NCI-H526 treated with DMSO at 0.1 percent for 48 hours (cell line): ENCODE measurements at places on chromosomes 2 and 18.
A peak's percentile ranks its signal among the peaks of the same experiment; 100 is the strongest.

GRCh38 chr2:138720035-138720838 is 60.0 kb downstream of the NXPH2 start:
- DNase-seq: peak; percentile 50

DNA sequence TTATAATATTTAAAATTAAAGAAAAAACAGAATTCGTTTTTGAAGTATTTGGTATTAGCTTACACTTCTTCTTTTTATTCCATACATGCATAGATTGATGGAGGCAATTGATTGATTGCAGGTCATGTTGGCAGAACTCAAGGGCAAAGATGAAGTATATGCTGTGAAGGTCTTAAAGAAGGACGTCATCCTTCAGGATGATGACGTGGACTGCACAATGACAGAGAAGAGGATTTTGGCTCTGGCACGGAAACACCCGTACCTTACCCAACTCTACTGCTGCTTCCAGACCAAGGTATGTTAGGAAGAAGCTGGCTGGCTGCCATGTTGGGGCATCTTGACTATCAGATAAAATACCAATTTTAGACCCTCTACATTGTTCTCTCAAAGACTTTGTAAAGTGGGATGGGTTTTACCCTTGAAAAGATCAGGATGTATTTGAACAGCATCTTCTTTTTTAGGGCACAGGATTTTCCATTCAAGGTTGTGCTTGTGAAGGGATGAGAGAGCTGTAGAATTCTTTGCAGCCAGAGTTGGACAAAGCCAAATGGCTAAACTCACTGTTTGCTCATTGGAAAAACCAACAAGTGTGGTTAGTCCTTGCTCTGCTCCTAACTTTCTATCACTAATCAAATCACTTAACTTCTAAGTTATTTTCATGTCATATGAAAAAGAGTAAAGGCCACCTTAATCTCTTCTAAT is 286.8 kb upstream of the EPAS1 start:
- DNase-seq: no peak

- no peak for DNase-seq
These were observed 60.1 kb downstream of the ITGB6 start for GRCh38 chr2:160139991-160140390.

DNA sequence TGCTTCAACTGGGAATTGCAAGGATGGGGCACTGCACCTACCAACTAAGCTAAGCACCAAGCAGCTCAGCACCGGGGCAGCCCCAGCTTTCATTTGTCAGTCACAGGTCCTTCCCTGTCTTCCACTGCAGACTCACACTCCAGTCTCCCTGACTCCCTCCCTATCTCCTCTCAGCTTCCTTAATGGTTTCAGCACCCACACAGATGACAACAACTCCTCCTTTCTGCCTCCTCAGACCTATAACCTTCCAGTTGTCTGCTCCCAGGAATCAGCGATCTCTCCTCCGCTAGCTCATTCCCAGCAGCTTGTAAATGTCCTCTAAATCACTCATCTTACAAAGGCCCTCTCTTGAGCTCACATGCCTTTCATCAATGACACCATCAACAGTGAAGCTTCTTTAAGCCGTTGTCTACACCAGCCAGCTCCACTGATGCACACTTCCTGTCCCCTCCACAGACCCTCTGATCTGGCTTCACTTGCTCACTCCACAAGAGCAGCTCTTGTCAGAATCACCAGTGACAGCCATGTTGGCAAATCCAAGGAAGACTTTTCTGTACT is 32.1 kb downstream of the CLASP1 start:
- no peak for DNase-seq

DNA sequence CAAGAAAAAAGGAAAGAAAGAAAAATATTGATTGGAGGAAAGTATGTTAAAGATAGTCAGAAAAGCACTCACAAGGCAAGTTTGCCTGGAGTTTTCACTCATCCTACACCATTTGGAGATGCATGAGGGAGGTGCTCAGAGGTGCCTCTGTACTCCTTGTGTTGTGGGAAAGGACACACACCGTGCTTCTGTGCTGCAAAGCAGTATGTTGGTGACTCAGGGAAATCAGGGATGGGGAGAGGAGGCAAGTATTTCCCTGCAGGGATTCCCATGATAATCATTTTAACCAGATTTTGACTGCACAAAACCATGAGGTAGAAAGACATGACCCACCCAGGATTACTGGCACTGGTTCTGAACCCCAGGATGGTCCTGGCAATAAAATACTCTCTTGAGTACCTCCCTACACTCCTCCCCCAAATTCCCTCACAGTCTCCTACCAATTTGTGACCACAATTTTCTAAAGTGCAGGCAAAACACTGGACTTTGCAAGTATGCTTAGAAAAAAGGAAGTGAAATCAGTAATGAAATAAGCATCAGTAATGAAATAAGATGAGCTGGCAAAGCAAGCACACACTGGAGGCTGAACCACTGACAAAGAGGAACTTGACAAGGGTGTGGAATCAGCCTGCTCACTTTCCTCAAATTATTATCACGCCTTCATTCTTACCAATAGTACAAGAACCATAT is 155.5 kb upstream of the ACVR2A start:
- DNase-seq: no peak

DNA sequence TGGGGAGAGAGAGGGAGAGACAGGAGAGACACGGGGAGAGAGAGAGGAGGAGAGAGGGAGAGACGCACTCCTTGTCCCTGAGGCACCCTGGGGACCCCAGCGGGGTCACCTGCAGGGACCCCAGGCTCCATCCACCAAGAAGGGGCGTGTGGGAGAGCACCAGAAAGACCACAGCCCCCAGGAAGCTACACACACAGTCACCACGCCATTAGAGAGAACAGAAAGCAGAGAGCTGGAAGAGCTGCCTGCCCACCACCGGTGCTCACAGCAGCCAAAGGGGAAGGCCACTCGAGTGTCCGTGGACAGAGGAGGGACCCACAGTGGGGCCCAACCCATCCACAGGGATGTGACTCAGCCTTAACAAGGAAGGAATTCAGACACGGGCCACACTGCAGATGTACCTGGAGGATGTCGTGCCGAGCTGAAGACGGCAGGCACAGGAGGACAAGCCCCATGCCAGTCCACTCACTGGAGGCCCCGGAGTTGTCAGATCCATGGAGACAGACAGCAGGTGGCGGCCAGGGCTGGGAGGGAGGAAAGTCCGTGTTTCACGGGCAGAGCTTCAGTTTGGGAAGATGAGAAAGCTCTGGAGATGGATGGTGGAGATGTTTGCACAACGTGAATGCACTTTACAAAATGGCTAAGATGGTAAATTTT is 11.5 kb upstream of the NFATC1 start:
- no peak for DNase-seq

GRCh38 chr2:69111076-69111475 is 98.1 kb downstream of the ANTXR1 start:
- DNase-seq: no peak

- DNase-seq: no peak
These were observed 334.5 kb upstream of the CDH2 start for GRCh38 chr18:28511413-28511821.

DNA sequence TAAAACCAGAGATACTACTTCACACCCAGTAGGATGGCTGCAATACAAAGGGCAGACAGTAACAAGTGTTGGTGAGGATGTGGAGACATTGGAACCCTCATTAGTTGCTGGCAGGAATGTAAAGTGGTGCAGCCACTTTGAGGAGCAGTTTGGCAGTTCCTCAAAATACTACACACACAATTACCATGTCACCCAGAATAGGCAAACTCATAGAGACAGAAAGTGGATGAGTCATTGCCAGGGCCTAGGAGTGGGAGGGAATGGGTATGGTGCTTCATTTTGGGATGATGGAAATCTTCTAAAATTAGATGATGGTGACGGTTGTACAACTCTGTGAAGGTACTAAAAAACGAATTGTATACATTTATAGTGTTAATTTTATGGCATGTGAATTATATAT is 54.8 kb downstream of the ATP9B start:
- DNase-seq: no peak

DNA sequence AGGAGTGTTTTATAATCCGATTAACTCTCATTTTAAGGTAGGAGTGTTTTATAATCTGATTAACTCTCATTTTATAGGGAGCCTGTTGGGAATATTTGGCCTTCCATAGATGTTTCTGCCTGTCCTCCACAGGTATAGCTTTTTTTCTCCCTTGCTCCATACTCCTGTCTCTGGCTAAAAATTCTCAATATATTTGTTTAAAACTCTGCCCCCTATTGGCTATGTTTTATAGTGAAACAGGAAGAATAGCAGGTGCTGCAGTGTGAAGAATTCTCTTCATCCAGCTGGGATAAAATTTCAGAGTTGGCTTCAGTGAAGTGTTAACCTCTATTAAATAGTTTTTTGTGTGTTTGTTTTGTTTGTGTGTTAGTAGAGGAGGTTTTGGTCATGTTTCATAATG is 1046.0 kb upstream of the TMEFF2 start:
- DNase-seq: peak; percentile 5

- no peak for DNase-seq
These were observed 15.2 kb upstream of the CHRNA1 start for GRCh38 chr2:174779361-174779928.

DNA sequence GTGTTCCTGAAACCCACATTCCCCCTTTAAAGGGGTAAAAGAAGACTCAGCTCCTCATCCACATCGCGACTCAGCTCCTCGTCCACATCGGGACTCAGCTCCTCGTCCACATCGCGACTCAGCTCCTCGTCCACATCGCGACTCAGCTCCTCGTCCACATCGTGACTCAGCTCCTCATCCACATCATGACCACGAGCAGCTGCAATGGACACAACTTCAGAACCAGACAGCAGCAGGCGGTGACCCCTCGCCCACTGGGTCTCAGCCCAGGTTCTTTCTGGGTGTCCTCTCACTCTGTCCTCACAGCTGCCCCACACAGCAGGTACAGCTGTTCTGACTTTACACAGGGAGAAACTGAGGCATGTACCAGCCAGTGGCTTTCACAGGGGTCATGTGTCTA is 163.5 kb upstream of the SALL3 start:
- DNase-seq: no peak

DNA sequence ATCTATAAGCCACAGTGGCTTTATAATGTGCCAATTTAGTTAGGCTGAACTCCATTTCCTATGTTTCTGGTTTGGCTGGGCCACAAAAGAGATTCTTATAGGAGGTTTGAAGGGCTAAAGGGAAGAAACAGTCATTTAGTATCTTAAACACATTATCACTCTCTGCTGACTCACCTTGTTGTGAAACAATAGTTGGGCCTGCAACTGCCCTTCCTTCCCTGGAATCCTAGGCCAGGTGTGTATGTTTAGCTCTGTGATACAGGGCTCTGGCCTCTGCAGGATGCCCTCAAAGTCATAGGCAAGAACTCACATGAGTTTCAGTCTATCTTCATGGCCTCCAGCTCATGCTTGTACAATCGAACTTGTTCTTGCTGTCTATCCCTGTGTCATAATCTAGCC is 400.0 kb upstream of the CELF4 start:
- DNase-seq: no peak

GRCh38 chr2:72681016-72681995 is 144.5 kb downstream of the EXOC6B start:
- DNase-seq: no peak
